ENCODE measurements at places on chromosomes 1 and 21.

GRCh38 chr1:11337580-11338073, 64.6 kb downstream of the UBIAD1 start:
- H3K27me3 ChIP-seq: peaks cover 8% of the 10 kb centered on the region
- DNase-seq: peak; percentile 70
- H3K36me3 ChIP-seq: no peaks in the 10 kb centered on the region
- H3K4me1 ChIP-seq: peaks cover 19% of the 10 kb centered on the region

GRCh38 chr1:10909697-10910680, 102.5 kb upstream of the TARDBP start:
- no peaks in the 10 kb centered on the region for H3K4me1 ChIP-seq
- H3K36me3 ChIP-seq: no peaks in the 10 kb centered on the region
- peaks cover 45% of the 10 kb centered on the region for H3K27me3 ChIP-seq
- peak; percentile 74 for DNase-seq
- no peak overlapping the region for H3K4me3 ChIP-seq

DNA sequence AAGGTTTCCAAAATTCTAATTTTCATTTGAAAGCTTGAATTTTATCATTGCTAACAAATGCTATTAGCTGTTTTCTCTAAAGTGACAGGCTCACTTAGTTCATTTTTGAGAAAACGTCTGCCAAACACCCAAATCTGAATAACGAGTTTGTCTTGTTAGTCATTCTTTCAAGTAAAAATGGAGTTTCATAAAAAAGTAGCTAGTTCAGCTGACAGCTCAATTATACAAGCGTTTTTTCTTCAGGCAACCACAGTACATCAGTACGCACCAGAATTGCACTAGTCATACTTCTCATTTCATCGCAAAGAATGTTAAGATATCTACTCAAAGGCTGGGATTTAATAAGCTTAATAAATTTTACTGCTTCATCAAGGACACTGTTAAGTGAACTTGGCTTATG, 72.3 kb upstream of the SLFNL1 start:
- no peaks in the 10 kb centered on the region for H3K4me1 ChIP-seq
- no peak for DNase-seq
- peaks cover 9% of the 10 kb centered on the region for H3K36me3 ChIP-seq
- H3K4me3 ChIP-seq: no peak overlapping the region

GRCh38 chr1:43983253-43983899, 4.4 kb downstream of the B4GALT2 start:
- H3K4me3 ChIP-seq: no peak overlapping the region
- peaks cover 5% of the 10 kb centered on the region for H3K36me3 ChIP-seq
- no peak overlapping the region for H3K27ac ChIP-seq

DNA sequence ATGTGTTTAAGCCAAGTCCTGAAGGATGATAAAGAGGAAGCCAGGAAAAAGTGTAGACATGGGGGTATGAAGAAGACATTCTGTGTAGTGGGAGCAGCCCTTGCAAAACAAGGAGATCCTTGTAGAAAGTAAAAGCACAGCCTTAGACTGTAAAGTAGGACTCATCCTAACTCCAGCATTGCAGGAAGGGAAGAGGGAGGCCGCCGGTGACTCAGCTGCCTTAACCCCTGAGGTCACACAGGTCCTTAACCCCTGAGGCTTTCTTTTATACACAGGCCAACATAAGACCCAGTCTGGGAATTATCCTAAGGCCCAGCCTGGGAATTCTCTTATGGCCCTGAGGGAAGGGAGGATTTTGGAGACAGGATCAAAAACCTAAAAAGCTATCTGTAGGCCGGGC, 18.0 kb downstream of the PGM1 start:
- no peaks in the 10 kb centered on the region for H3K36me3 ChIP-seq
- DNase-seq: no peak
- no peak overlapping the region for H3K4me3 ChIP-seq
- H3K27ac ChIP-seq: no peak overlapping the region
- no peaks in the 10 kb centered on the region for H3K27me3 ChIP-seq
- H3K4me1 ChIP-seq: peaks cover 3% of the 10 kb centered on the region

All from SJCRH30 (cell line).